ENCODE measurements at places on chromosomes 1 and 21.

- DNase-seq, result no peak
Measured at GRCh38 chr1:39957299-39958015, 2.5 kb downstream of the MFSD2A start.

DNA sequence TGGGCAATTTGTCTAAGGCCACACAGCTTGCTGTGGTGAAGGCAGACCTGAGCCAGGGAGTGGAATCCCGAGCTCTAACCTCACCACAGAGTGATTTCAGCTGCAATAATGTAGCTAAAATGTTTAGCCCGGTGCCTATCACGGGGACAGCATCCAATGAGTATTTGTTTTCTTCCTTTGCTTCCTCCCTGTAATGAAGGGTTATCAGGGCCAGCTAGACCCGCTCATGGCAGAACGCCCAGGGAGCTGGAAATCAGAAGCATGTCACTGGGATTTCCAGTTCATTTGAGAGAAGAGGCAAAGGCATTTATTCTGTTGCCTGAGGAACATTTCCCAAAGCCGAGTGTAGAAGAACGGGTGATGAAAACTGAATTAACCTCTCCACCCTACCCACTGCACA lies 183.1 kb downstream of the ZSCAN20 start:
- no peak for DNase-seq

DNA sequence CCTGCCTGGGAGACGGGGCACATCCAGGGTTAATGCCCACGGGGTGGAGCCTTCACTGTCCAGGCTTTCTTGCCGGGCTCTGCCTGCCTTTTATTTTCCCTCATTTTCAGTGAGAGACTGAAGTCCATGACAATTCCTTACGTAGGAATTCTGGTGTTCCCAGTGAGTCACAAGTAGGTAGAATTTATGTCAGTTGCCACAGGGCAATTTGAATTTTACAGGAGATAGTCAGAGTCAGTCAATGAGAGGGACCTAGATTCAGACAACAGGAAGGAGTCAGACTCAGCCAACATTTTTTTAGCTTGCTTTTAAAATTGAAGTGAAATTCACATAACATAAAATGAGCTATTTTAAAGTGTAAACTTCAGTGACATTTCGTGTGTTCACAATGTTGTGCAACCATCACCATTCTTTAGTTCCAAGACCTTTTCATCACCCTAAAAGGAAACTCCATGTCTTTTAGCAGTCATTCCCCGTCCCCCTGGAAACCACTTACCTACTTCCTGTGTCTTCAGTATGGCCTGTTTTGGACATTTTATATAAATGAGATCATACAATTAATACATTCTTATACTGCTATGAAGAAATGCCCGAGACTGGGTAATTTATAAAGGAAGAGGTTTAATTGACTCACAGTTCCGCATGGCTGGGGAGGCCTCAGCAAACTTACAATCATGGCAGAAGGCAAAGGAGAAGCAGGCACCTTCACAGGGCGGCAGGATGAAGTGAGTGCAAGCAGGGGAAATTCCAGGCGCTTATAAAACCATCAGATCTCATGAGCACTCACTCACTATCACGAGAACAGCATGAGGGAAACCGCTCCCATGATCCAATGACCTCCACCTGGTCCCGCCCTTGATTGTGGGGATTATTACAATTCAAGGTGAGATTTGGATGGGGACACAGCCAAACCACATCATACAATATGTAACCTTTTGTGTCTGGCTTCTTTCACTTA lies 14.6 kb downstream of the AJAP1 start:
- DNase-seq, result no peak

DNA sequence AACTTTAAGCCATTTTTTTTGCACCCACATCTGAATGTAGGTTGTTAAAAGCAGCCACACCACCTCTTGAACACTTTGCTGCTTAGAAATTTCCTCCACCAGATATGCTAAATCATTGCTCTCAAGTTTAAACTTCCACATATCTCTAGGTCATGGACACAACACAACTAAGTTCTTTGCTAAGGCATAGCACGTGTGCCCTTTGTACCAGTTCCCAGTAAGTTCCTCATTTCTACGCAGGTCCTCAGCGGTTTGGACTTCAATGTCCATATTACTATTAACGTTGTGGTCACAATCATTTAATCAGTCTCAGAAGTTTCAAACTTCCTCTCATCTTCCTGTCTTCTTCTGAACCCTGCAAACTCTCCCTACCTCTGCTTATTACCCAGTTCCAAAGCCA lies 661.6 kb upstream of the PKN2 start:
- no peak for DNase-seq

GRCh38 chr1:74842726-74843125 lies 109.8 kb downstream of the TYW3 start:
- DNase-seq, result no peak

- DNase-seq, result no peak
Measured at GRCh38 chr1:94701796-94702441, 118.2 kb upstream of the SLC44A3 start.

GRCh38 chr21:34075760-34076660 lies 2.6 kb downstream of the MRPS6 start:
- no peak for DNase-seq

DNA sequence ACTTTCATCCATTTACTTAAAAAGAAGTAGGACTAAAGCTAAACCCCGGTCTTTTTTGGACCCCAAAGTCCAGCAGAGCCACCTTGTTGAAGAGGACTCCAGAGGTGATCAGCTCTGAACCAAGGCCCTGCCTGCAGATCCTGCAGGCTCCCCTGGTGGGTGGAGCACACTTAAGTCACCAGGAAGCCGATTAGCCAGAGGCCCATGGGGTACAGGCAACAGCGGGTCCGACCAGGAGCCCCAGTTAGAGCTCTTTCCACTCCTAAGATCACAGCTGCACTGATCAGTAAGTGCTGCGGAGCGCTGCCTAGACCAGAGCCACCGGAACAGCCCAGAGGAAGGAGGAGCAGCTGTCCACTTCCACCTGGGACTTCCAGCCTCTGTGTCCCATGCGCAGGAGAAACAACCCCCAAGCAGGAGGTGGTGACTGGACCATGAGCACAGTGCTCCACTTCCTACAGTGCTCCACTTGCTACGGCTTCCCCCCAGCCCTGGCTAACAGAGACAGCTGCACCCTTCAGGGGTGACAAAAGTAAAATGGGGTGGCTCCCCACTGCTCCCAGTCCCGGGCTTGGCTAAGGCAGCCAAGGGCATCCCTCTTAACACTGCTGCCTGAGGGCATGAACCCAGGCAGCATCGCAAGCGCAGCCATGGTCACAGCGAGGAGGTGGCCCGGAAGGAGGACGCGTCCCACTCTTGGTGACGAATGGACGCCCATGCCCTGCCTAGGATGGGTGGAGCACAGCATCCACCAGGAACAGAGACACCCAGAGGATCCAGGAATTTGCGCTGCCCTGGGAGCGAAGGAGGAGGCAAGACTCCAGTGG lies 58.0 kb downstream of the NPHP4 start:
- no peak for DNase-seq

GRCh38 chr1:43037466-43037865 lies 78.8 kb upstream of the SLC2A1 start:
- DNase-seq, result no peak

- no peak for DNase-seq
Measured at GRCh38 chr21:41653954-41654491, 112.8 kb downstream of the RIPK4 start.

GRCh38 chr1:37755951-37756560 lies 8.9 kb downstream of the EPHA10 start:
- DNase-seq, result no peak

DNA sequence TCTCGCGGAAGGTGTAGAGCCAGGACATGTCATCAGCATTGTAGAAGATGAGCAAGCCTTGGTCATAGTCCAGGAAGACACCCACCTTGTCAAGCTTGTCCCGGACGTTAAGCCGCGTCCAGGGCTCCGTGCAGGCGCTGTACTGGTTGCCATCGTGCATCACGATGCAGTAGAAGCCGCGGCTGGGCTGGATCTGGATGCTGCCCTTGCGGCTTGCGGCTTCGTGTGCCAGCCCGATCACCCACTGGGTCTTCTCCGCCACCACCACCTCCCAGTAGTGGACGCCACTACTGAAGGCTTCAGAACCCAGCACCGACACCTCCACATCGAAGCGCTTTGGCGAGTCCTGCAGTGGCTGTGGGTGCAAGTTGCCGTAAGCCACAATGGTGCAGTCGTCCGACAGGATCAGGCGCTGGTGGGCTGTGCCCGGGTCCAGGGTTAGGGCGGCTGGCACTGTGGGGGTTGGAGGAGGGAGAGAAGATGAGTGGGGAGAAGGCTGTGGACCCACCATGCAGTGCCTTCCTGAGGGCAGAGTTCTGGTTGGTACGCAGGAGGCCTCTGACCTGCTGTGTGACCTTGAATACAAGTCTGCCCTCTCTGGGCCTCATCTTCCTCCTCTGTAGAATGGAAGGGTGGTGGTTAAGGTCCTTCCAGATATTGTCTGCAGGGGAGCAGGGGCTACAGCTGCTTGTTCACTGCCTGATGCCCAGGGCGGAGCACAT lies 34.4 kb downstream of the TRIM62 start:
- DNase-seq, result no peak

DNA sequence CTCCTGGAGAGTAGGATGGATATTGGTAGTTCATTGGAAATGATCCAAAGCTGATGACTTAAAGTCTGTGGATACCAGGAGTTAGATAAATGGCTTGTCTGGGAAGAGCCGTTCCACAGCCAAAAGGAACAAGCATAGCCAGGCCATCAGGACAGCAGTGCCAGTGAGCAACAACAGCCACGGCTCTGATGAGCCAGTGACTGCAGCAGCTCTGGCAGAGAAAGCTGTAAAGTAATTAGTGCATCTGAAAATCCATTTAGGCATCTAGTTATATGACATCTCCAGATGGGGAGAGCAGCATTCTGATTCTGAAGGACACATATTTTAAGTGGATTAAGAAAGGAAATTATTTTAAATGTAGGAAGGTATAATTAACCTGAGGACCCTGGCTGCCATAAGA lies 256.2 kb upstream of the PLXNA2 start:
- DNase-seq, result peak; percentile 12

DNA sequence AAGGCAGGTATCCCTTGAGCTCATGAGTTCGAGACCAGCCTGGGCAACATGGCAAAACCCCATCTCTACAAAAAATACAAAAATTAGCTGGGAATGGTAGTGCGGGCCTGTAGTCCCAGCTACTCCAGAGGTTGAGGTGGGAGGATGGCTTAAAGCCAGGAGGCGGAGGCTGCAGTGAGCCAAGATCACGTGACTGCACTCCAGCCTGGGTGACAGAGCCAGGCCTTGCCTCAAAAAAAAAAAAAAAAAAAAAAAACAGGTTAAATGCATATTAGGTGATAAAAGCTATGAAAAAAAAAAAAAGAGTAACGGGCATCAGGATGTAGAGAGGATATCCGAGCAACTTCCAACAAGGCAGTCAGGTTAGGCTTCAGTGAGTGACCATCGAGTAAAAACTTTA lies 2.8 kb upstream of the SRRM1 start:
- no peak for DNase-seq

DNA sequence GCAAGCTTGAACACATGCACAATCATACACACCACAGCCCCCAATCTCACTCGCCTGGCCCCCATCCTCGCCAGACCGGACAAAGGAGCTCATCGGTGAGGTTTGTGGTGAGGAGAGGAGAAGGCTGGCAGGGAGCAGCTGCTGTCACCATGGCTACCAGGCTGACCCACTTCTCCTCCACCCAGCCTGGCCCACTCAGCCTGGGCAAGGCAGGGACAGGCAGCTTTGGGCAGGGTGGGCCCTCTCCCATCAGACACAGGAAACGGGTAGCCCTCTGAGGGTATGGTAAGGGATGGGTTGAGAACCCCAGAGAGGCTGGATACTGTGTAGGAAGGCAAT lies 15.9 kb downstream of the RIMS3 start:
- no peak for DNase-seq

GRCh38 chr1:81392526-81393226 lies 408.1 kb upstream of the ADGRL2 start:
- no peak for DNase-seq

Measured in pons (tissue), 1 donor.